ENCODE measurements at places on chromosomes 3 and 15.

DNA sequence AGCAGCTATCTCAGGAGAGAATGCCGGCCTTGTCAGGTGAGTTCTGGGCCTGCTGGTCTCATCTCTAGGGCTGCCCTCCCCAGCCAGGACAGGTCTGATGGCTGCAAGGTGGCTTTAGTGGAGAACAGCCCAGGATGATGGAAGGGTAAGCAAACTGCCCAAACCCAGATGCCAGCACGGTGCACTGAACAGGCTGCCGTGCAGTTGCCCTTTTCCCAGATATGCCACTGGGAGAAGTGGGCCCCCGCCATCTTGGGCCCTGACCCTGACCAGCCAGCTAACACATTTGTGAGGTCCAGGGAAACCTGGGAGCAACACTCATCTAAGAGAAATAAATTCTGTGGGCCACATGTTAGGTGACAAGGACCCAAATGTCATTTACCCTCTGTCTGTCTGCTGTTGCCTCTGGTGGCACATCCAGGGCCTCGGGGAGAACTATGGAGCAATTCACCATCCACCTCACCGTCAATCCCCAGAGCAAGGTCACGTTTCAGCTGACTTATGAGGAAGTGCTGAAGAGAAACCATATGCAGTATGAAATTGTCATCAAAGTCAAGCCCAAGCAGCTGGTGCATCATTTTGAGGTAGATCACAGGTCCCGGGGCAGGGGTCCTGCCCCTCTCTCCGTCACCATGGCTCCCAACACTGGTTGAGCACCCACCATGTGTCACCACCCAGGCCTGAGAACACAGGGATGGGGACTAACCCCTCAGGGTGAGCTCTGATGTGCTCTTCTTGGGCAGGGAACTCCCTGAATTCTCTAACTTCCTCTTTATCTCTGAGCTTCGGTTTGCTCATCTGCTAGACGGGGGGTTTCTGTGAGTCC is 1.8 kb downstream of the ITIH1 start:
- DNase-seq, result no peak

GRCh38 chr3:194203482-194204041 is 67.6 kb downstream of the HES1 start:
- no peak for DNase-seq

- DNase-seq, result peak; percentile 16
Measured at GRCh38 chr15:55407498-55408011, 604 bp downstream of the CCPG1 start.

- DNase-seq, result peak; percentile 49
Measured at GRCh38 chr15:61835496-61836106, 224.6 kb downstream of the VPS13C start.

- no peak for DNase-seq
Measured at GRCh38 chr3:4822568-4822967, 156.7 kb upstream of the BHLHE40 start.

DNA sequence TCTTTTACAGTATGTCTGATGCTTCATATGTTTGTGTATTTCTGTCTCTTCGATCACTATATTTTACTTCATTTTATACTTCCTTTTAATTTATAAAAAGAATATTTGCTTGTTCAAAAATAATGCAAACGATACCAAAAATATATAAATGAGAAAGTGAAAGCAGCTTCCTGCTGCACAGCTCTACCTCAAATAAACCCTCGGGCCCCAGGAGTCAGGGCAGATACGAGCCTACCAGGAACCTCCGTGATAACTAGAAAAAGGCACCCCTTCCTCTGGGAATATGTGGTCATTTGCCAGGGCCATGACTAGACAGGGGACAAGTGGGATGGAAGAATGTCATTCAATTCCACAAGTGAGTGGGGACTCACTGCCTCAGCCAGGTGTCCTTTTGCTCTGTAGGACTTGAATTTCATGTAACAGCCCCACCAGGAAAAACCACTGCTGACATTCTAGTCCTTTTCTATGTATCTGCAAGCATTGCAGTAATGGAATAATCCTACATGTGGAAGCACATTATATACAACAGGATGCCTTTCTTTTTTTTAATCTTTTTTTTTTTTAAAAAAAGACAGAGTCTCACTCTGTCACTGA is 133.3 kb downstream of the SUCLG2 start:
- DNase-seq, result no peak

DNA sequence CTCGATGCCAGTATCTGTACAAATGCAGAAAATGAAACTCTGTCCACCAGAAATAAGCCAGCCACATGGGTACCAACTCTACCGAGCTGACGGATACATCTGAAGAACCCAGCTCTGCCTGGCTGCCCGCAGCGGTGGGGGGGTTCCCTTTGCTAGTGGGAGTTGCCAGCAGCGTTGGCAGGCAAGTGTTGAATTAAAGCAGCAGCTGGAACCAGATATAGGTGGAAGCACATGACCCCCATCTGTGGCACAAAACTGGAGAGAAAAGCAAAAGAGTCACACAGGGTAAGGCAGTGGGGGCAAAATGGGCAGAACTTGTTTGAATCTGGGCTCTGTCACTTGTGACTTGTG is 17.9 kb downstream of the CRYGS start:
- no peak for DNase-seq

DNA sequence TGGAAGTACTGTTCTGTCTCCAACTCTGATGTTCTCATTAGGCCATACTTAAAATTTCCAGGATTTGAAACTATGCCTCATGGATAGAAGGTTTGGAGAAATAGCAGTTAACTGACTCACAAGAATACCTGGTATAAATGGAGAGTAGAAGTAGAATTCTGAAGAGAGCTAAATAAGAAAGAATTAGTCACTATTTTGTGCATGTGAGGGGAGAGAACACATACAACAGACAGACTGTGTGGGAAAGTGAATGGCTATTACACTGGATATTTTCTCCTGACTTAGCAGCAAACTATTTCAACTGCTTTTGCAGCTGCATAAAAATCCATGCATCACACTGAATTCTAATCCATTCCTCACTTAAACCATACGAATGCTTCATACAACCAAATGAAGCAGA is 71.3 kb downstream of the C3orf70 start:
- DNase-seq, result peak; percentile 10

DNA sequence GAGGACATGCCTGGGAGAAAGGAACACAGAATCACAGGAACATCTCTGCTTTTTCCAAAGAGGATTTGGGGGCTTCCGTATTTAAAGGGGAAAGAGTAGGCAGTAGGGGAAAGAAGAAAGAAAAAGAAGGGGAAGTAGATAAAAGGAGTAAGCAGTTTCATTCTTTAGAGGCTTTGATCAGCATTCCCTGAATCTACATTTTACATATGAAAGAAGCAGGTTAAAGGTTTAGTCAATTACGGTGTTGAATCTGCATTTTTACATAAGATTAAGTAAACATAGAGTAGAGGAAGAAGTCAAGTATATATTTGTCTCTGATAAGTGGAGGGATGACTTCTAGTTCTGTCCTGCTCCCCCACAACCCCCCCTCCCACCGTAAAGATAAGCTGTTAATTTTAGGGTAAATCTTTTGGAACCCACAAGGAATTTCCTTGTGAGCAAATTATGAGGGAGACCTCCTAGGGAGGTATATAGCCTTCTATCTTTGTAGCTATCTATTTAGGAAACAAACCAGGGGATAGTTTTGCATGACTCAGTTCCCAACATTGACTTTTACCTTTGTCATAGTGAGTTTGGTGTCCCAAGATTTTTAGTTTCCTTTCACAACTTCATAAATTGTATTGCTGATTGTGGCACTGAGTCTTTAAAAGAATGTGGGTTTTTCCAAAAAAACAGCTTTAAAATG is 8.7 kb upstream of the P2RY12 start:
- DNase-seq, result no peak

GRCh38 chr3:14110699-14111098 is 14.0 kb downstream of the CHCHD4 start:
- DNase-seq, result no peak

DNA sequence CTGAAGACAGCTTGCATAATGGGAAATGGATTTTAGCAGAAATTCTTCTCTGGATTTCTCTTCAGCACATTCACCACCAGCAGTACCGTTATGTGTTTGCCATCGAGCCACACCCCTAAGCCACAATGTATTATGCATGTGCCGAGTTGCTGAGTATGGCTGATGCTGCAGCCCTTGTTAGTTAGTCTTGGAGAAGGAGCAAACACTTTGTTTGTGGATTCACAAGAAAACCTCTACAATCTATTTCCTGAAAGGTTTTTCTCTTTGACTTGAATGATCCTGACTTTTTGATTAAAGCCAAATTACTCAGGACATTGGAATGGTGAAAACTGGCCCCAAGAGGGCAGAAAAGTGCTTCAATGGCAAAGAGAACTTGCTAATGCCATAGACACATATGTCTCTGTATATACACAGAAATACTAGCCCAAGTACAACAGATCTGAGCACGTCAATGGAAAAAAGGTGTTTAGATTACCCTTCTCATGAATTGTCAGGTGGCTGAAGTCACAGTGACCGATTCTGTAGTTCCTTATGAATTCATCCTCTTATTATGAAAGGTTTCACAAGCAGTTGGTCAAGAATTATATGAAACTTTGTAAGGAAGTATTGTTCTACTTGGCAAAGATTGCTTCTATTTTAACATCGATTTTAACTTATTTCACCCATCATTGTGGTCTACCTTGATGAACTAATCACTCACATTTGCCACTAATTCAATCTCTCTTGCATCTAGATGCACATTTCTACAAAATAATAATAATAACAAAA is 103.0 kb downstream of the P3H2 start:
- DNase-seq, result peak; percentile 73

- no peak for DNase-seq
Measured at GRCh38 chr15:28109626-28110455, 10.7 kb upstream of the OCA2 start.

DNA sequence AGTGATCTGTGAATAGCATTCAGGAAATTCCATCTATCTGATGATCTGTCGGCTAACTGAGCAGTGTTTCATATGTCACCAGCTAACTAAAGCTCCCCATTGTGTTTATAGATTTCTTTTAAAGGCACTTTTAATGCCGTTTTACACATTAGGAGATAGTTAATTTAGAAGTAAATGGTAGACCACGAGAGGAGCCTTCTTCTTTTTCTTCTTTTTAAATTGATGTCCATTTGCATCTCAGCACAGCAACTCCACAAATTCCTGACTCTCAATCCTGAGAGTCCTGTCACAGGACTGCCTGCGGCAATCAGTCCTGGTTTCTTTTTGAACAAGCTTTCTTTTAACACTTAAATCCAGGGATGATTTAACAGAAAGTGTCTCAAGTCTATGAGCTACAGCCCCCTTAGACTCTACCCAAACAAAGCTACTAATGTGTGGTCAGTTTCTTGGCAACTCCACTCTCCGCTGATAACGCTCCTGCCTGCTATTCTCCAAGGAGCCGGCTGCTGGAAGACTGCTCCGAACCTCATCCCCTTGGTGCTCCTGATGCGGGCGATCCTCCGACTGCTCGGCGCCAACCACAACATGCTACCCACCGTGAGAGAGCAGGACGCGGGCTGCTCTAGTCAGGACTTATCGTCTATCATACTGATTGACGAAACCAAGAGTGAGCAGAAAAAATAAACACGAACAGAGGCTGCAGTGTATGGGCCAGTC is 421.4 kb downstream of the MECOM start:
- peak; percentile 27 for DNase-seq

DNA sequence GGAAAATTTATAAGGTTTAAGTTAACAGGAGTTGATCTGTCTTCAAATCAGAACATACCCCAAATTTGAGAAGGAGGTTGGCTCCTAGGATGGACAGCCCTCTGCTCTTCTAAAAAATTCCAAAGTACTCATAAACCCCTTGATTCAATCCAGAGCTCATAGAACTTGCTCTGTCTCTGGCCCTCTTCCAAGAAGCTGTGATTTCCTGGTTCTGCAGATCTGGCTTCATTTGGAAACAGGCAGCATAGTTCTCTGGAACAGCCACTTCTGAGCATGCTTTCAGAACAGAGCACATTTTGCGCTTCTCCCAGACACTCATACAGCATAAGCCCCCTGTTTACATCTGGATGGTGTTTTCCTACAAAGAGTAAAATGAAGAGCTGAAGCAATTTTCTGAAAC is 96.7 kb downstream of the KBTBD8 start:
- DNase-seq, result no peak

GRCh38 chr3:35932995-35933394 is 293.7 kb downstream of the ARPP21 start:
- peak; percentile 74 for DNase-seq

GRCh38 chr3:119748991-119749390 is 32.9 kb upstream of the NR1I2 start:
- DNase-seq, result no peak

DNA sequence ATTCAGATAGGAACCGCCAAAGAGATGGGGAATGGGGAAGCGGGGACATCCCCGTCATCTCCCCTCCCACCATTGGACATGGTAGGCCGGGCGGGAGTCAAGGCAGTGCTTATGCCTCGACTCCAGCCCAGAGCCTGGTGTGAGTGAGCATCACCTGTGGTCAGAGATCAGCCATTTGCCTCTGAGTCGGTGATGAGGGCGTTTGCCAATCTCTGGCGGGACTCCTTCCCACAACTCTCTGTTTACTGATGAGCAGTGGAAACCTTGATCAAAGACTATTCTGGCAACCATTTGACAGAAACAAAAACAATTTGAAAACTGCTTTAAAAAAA is 63.9 kb upstream of the HES1 start:
- no peak for DNase-seq

DNA sequence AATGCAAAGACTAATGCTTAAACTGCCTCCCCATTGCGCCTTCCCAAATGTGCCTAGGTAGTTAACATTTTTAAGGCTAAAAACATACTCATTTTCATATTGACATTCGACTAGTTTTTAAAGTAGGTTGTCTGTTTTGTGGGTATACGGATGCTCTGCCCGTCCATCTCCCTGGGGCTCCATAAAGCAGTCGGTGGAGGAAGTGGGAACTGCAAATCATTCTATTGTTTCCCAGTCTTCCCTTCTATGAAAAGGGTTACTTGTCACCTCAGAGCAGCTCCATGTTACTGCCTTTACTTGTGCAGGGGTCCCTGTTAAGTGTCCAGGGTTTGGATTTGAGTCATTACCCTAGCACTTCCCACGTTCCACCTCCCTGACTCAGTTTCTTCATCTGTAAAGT is 10.9 kb downstream of the CHCHD6 start:
- no peak for DNase-seq

DNA sequence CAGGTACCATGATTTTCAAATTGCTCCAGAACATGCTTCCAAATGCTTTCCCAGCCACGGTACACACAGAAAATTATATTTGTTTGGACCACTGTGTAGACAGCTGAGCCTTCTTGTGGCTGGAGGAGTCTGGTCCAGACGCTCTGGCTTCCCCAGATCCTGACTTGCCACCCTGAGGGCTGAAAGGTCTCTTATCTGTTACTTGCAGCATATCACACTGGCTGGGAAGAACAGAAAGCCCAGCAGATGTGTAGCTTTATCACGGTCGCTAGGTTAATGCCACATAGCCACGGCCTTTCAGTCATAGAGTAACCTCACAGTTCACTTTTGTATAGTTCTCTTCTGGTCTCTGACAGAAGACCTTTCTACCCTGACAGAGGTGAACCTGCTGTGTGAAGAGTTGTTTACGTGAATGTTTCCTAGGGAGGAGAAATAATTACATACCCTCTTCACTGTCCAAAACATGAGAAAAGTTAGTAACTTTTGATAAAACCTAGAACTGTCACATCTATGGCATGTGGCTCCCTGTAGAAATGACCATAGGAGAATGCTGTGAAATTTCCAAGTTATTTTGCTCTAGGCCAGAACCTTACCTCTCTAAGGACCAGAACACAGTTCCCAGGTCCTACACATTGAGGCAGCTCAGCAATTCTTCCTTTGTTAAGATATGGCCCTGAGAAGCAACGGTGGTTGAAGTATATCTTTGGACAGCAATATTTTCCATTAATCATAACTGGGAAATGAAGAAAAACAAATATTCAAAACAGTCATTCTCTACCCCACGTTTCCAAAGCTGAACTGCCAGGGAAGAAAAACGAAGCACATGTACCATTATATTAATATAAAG is 15.8 kb upstream of the STIMATE start:
- DNase-seq, result no peak
